ENCODE measurements at places on chromosomes 4 and X.

GRCh38 chrX:119455264-119455663 is 13.0 kb upstream of the SLC25A5 start:
- no peak for DNase-seq

GRCh38 chr4:83096397-83096796 is 18.1 kb downstream of the PLAC8 start:
- DNase-seq = no peak

DNA sequence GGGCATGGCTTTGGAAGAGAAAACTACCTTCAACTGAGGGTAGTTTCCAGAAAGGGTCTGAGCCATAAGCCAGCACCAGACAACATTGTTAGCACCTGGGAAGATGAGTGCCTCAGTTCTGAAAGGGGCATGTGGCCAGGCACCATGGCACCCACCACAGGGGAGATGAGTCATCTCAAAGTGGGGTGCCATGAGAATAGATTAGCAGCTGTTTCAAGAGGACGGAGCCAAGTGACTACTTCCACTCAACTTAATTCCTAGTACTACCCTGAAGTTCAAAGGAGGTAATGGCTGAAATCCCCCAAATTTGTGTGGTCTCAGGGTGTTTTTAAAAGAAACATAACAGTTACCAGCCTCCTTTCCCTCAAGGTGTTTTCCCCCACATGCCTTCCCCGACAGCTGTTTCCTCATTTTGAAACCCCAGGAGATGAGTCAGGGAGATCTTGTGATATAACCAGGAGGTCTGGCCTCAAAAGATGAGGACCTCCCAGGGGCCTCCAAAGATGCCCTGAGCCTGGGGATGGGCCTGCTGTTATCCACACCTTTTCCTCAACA is 27.8 kb upstream of the FTHL17 start:
- DNase-seq = no peak

DNA sequence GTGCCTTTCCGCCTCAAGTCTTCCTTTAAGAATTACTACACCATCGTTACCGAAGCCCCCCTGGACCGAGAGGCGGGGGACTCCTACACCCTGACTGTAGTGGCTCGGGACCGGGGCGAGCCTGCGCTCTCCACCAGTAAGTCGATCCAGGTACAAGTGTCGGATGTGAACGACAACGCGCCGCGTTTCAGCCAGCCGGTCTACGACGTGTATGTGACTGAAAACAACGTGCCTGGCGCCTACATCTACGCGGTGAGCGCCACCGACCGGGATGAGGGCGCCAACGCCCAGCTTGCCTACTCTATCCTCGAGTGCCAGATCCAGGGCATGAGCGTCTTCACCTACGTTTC is 2.2 kb downstream of the PCDH10 start:
- DNase-seq = no peak

All from HuH-7.5 (cell line).